ENCODE measurements at places on chromosomes 2 and 18.

DNA sequence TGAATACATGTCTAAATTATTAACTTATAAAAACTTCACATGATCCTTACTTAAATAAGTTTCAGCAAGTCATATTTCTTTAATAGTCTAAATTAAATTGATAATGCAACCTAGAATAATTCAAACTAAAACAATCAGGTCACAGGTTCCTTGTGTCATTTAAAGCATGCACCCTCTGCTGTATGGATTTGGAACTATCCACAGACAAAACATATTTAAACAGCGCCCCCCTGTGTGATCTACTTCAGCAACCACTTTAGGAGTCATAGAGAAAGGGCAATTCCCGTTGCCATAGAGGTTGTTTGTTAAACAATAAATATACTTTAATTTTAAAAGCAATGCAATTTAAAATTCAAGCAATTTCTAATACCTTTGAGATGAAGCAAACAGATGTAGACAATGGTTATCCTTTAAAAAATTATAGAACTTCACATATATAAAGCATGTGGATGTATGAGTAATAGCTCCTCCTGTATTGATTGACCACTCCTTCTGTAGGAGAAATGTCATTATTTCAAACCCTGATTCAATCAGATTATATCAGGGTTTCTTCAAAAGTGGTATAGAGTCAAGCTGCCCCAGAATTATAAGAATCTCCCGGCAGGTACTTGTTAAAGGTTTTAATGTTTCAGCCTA lies 21.2 kb downstream of the GRB14 start:
- DNase-seq = no peak

DNA sequence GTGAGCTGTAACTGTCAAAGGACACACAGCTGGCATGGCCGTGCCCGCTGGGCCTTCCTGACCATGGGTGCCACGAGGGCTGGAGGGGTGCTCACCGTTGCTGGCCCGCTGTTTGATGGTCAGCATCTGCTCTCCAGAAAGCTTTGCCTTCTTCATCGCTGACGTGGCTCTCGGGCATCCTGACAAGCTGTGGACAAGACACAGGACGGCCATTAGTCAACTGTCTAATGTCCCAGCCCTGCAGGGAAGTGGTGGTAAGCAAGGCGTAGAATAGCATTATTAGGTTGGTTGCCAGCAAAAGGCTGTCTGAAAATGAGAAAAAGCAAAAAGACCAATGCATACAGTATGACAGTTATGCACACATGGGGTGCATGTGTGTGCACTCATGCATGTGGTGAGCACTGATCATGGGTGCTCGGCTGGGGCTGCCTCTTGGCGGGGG lies 64.7 kb upstream of the PXDN start:
- DNase-seq = no peak

DNA sequence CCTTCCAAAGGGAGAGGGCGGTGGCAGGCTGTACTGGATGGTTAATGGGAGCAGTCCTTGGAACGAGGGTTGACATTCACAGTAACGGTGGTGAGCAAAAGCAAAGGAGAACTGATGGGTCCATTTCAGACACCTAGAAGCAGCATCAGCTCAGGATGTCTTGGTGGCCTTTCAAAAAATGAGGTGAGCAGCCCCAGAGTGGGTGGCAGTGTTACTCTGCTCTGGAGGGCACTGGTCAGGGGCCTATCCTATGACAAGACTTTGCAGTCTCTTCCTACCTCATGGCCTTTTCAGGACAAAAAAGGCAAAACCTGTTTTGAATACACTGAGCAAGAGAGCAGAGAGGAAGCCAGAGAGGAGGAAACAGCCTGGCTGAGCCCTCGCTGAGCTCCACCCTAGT lies 23.5 kb downstream of the CAPN14 start:
- DNase-seq = no peak

GRCh38 chr2:219514196-219514761 lies at the start of gene ASIC4:
ASIC4 (plus strand) TSS chr2:219514482; CDS start chr2:219514725, 243 bp downstream.
- no peak for DNase-seq

- DNase-seq = no peak
Observed at GRCh38 chr2:227767830-227768229, 22.1 kb downstream of the SCYGR8 start.

GRCh38 chr18:49030138-49030537 lies 79.4 kb upstream of the SMAD7 start:
- no peak for DNase-seq

DNA sequence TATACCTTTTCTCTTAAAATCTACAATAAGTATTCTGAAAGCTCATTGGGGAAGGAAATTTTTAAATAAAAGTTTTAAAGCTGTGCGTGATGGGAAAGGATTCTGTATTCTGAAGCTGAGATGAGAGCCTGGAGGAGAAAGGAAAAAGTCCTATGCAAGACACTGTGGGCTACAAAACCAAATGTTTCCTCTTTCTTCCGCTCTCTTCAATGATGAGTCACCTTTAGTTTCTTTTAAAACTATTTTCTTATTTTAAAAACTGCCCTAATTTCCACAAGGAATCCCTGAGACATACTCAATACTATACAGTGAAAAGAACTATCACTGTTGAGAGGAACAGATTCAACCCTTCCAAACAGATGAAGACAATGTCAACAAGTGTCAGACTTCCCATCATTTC lies 87.4 kb downstream of the INO80D start:
- DNase-seq = no peak

DNA sequence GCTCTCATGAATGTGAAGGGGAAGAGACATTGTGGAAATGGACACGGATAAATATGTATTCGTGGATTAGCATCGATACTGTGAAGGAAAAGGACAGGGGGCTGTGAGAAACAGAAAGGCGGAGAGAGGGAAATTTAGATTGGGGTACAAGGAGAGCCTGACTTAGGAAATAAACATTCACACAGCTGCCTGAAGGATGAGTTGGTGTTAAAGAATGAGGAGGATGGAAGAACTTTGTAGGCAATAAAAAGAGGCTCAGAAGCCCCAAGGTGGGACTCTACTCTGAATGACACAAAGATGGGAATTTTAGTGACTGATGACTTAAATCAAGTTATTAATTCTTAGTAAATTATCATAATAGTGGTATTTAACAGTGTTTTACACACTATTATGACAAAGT lies 10.1 kb downstream of the MYO1B start:
- DNase-seq = no peak

All from stimulated activated CD8-positive, alpha-beta memory T cell treated with anti-CD3 and anti-CD28 coated beads, Interleukin-12 subunit alpha, Interleukin-12 subunit beta, amount 100 ng/mL, for 4 hours (primary cell).